ENCODE measurements at places on chromosomes 2 and 18.

GRCh38 chr2:30310955-30311354 lies 79.6 kb downstream of the LBH start:
- DNase-seq = peak; percentile 19

- no peak for DNase-seq
Measured at GRCh38 chr2:68341583-68341982, 21.8 kb upstream of the CNRIP1 start.

- DNase-seq = no peak
Measured at GRCh38 chr2:230541934-230542380, 126.0 kb downstream of the SP100 start.

DNA sequence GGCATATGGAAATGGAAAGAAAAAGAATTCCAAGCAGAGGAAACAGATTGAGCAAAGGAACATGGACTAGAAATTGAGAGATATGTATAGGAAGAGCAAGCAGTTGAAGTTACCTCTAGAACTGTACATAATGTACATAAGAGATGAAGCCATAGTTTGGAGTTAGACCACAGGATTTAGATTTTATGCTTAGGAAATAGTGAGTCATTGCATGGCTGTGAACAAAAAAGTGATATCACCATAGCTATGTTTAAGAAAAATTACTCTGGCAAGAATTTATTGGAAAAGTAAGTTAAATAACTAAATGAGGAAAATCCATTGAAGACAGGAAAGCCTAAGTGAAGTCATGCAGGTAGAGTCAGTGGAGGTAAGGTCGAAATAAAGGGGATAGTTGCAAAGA lies 99.4 kb upstream of the GALNT5 start:
- no peak for DNase-seq

DNA sequence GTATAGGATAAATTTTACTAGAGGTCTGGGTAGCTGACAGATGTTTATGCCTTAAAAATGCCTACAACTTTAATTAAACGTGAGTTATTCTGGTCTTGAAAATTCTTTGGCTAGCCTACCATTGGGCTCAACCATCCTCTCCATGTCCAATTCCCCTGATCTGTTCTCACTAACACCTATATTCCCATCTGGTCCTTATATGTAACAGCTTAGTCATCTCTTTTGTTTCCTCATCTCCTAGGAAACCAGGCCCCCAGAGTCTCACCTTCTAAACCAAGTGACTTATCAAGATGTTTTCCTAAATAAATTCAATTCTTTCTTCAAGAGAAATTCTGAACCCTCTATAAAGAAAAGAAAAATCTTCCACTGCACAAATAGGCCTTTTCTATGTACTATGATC lies 148.5 kb downstream of the TTC32 start:
- no peak for DNase-seq

- no peak for DNase-seq
Measured at GRCh38 chr2:40760071-40760666, 308.3 kb upstream of the SLC8A1 start.

- no peak for DNase-seq
Measured at GRCh38 chr18:44816477-44816876, 135.8 kb downstream of the SETBP1 start.

DNA sequence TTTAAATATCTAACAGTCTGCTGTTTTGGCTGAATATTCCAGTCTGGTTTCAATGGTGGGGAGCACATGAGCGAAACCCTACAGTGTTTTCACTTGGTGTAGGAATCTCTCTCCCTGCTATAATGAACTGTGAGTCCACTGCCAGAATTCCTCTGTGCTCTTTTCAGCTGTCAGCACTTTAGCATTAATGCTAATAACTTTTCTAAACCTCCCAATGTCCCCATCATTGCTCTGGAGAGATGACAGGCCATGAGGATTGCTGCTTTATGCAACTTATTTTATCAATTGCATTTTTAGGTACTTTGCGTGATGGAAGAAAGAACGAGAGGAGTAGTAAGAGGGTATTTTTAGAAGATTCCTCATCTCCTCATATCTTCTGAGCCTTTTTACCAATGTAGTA lies 25.3 kb downstream of the STK39 start:
- no peak for DNase-seq

- no peak for DNase-seq
Measured at GRCh38 chr2:1743396-1744150, 742 bp downstream of the PXDN start.

DNA sequence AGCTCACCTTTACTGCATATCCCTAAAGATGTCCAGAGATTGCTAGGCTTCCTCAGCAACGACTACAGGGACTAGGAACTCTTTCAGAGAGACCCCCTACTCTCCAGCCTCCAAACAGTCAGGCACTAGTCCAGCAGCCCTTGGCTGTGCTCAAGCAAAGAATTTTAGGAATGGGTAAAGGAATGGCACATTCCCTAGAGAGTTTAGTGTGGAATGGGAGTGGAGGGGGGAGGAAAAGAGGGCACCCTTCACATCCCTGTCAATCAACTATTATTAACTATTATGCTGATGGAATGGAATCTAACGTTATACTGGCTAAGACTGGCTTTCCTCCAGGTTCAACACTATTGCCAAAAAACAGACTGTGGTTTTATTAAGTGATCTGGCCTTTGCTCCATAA lies 64.8 kb downstream of the IKZF2 start:
- DNase-seq = no peak

DNA sequence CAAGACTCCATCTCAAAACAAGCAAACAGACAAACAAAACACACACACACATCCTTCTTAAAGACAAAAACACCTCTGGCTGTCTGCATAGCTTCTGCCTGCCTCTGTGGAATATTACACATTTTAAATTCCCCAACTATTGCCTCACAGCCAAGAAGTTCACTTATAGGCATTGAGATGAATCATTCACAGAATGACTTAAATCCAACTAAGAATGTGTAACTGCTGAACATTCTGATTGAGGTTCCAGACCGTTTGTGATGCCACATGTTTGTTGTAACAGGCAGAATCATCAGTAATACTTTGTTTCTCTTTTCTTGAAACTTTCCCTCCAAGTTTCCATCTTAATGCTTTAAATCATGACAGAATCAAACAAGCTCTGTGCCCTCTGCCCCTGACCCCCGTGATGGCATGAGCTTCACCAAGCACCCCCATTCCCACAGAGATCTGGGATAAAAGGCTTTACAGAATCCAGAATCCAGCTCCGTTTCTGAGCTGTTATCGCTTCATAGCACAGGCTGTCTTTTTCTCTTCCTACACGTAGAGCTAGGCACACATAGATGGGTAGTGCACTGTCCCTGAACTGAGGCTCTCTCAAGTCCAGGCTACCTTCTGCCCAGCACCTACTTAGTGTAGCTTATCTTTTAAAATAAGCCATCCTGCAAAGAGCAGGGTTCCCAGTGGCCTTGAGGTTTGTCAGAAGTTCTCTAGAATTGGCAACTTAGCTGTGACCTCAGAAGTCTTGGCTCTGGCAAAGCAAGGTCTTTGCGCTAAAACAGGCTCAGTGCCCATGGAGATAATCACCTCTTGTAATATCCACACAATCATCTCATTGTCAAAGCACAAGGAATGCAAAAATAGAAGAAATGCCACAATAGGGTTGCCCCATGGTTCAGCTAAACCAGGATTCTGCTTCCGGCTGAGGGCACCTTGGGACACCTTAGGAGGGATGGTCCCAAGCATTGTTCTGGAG lies 32.9 kb downstream of the EPAS1 start:
- DNase-seq = no peak

- peak; percentile 48 for DNase-seq
Measured at GRCh38 chr2:126761981-126762878, 106.3 kb downstream of the GYPC start.

GRCh38 chr2:236861944-236862343 lies 223.7 kb upstream of the COPS8 start:
- no peak for DNase-seq

- DNase-seq = no peak
Measured at GRCh38 chr2:164438490-164439205, 182.6 kb downstream of the GRB14 start.

DNA sequence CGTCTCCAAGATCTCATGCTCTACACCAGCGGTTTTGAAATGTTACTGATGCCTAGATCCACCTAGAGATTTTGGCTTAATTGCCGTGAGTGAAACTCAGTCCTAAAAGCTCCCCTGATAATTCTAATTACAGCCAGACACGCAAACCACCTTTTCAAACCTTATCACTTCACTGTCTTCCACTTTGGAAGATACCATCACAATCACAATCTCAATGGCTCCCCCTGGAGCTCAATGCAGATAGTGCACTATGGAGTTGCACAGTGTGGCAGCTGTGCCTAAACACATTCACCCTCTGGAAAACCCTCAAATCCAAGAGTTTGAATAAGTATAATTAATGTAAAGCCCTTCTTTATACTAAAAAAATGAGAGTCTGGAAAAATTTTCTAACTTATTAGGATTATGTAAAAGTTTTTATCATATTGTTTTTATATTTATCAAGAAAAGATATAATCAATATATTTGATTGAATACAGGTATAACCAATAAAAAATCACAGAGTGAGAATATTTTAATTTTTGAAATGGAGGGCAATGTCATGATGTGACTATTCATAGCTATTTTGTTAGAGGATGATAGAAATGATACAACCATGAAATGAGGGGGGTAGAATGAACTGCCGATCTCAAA lies 102.9 kb upstream of the SLC8A1 start:
- DNase-seq = no peak

- DNase-seq = no peak
Measured at GRCh38 chr2:228649876-228650275, 468.4 kb upstream of the SPHKAP start.

GRCh38 chr2:219803294-219803693 lies 175.9 kb downstream of the SLC4A3 start:
- DNase-seq = no peak

DNA sequence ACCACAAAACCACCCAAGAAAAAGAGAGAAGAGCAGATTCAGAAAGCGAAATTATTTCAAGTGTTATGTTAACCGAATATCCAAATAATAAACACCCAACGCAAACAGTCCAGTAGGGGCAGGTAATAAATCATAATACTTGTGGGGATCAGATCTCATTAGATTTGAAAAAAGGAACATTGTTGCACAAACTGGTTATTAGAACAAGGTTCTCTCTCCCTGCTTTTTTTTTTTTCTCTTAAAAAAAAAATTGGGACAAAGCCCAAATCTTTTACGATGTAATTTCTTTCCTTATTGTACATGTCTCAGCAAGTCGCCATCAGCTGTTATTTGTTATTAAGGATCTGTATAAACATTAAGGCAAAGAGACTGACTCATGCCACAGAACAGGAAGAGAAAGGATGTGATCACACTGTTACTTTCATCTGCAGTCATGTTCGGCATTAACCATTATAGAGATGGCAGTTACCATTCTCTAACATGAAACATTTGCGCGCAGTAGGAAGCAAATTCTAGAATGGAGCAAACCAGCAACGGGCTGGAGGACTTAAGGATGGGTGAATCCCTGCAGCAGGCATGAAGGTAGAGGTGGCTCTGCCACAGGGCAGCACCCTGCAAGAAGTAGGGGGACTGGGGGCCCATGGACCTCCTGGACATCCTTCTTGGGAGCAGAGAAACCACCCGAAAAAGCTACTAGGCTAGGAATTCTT lies 42.0 kb downstream of the EPHA4 start:
- DNase-seq = no peak

DNA sequence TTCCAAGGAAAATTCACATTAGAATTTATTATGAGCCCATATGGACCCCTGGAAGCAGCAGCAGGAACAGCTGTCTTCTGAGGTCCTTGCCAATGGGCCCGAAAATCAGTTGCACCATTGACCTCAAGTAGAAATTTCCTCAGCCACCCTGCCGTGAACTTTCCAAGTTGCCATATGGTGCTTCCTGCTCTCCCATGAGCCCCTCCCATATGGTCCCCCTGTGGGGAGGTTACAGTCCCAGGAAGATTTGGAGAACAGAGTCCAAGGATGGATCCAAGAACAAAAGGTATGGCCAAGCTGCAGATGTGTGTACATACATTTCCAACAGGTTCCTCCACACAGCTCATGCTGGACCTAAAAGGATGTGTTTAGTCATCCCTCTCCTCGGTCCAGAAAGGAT lies 34.6 kb downstream of the DIPK1C start:
- DNase-seq = no peak

- no peak for DNase-seq
Measured at GRCh38 chr18:45116116-45116515, 435.4 kb downstream of the SETBP1 start.

DNA sequence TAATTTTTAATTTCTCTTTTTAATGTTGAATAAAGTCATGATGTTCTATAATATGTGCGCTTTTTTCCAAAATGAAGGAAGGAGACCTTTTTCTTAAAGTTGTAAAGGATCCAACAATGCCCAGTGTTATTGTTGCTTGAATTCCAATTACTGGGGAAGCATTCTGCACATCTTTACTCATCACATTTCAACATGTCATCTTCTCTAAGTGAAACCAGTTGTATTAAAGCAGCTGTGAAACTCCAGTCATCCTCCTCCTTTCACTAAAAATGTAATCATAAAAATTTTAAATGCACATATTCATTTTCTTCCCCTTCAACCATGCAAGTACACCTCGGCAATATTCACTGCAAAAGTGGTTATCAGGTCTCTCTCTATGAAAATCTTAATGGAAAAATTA lies 722.7 kb downstream of the TSN start:
- DNase-seq = no peak

GRCh38 chr2:66370824-66371223 lies 64.1 kb upstream of the MEIS1 start:
- no peak for DNase-seq

GRCh38 chr2:69400121-69400520 lies 13.1 kb upstream of the GFPT1 start:
- DNase-seq = no peak

DNA sequence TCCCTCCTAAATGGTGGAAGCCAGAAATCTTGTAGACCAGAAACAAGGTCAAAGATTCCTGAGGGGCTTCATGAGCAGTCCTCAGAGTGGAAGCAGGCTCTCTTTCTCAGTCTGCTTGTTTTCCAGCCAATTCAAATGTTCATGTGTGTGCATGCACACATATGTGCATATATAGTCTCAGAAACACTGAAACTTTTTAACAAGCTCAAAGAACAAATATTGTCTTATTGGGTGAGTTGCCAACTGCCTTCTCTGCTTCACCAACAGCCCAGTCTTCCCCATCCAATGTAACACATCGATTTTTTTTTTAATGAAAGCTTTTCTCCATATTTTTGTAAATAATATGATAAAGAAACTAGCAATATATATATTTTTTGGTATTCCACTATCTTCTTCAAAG lies 3.7 kb downstream of the CACNB4 start:
- DNase-seq = no peak

DNA sequence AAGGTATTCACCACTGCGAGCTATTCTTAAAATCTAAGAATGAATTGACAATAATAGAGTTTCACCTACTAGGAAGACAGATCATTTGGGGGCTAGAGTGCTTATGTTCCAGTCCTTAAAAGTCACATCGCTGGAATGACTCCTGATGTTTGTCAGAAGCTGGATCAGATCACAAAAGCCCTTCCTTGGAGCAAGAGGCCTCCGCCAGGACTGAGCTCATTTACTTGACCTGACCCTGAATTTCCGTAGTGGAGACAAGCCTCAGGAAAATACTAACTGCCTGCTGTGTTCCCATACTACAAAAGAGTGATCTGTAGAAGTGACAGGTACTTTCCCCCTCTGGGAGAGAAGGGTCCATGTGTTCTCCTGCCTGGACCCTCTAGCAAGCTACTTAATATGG lies 483.9 kb downstream of the DPP10 start:
- no peak for DNase-seq

GRCh38 chr2:12928197-12928774 lies 211.6 kb downstream of the TRIB2 start:
- no peak for DNase-seq

- DNase-seq = no peak
Measured at GRCh38 chr18:49849331-49850217, 36.2 kb upstream of the ACAA2 start.
